ENCODE measurements at places on chromosomes 5 and 9. TPM values are rescaled to one million over a fixed set of nuclear protein-coding genes. Genes with fewer than 3 reads are reported as not detected.

The ARID3C gene
- not detected for total RNA-seq

The NOXA1 gene
- 1.0 TPM for total RNA-seq

The FAM163B gene
- not detected for total RNA-seq

The MGAT1 gene
- total RNA-seq, result 140 TPM

The FOXI1 gene
- not detected for total RNA-seq

The MCC gene
- total RNA-seq, result 14.0 TPM

The CDO1 gene
- total RNA-seq, result 6.6 TPM

The IFNB1 gene
- total RNA-seq, result not detected

The PLAC8L1 gene
- 1.4 TPM for total RNA-seq

The ERAP2 gene
- total RNA-seq, result 4.4 TPM

The SLC46A2 gene
- total RNA-seq, result not detected

The PPP2R2B gene
- total RNA-seq, result not detected

The GABRA6 gene
- total RNA-seq, result not detected

The RANBP3L gene
- total RNA-seq, result 3.8 TPM

The SKP2 gene
- total RNA-seq, result 28.9 TPM

The CCDC183 gene
- 0.89 TPM for total RNA-seq

Data from osteocyte (in vitro differentiated cells).